ENCODE measurements at places on chromosomes 3 and 15.

DNA sequence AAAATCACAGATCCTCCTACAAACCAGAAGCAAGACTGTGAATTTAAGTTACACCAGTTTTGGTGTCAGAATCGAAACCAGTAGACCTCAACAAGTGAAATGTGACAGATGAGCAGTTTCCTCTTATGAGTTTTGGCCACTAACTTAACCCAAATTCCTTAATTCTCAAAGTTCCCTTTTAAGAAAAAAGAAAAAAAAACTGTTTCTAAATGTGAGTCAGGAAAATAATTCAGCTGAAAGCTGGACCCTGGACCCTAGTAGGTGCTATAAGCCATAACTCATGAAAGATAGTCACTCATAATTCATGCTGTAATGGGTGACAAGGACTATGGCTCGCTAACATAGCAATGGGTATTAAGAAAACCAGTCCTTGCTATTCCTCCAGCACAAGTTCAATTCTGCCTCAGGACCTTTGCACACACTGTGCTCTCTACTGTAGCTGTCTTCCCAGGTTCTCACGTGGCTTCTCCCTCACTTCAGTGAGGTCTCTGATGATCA, 9.0 kb upstream of the THRB start:
- no peak for DNase-seq

DNA sequence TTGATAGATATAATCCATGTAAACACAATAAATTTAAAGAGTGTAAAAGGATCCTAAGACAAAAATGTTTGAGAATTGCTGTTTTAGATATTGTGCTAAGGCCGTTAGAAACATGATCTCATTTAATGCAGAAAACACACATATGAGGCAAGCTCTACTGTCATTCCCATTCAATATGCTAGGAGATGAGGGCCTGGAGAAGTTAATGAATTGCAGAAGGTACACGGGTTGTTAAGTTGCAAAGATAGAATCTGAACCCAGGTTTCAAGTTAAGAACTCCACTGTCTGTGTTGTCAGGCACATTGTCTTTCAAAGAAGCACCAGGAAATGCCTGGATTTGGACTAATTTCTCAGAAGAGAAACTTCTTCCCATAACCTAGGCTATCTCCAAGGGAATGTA, 65.1 kb upstream of the SAMMSON start:
- DNase-seq = no peak

GRCh38 chr3:177538048-177538749, 340.9 kb upstream of the TBL1XR1 start:
- peak; percentile 64 for DNase-seq

GRCh38 chr3:155805802-155806618, at the start of gene C3orf33:
C3orf33 (minus strand) TSS chr3:155806278; CDS start chr3:155806252, 26 bp downstream.
- peak; percentile 59 for DNase-seq

GRCh38 chr3:197835509-197835908, 44.5 kb downstream of the LRCH3 start:
- no peak for DNase-seq

GRCh38 chr3:114494498-114494897, 200.7 kb downstream of the TIGIT start:
- DNase-seq = no peak

- no peak for DNase-seq
These were observed 132.9 kb downstream of the MAGI1 start for GRCh38 chr3:65905771-65906170.

DNA sequence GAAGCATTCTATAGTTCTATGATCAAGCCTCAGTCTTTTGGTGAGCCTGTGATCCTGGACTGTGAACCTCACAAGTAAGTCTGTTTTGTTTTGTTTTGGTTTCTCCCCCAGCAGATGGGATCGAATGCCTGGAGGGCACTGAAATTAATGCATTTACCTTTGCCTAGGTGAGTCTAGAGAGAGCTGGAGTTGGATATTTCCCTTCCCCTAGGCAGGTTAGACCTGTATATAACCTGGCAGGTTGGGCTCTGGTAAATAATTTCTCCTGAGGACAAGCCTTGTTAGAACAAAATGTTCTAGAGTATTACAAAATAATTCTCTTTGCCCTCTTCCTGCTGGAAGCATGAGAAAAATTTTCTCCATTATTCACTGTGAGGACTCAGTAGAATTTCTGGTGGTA, 211.9 kb downstream of the TPRG1 start:
- no peak for DNase-seq

- no peak for DNase-seq
These were observed 16.6 kb upstream of the PARP6 start for GRCh38 chr15:72288796-72289596.

DNA sequence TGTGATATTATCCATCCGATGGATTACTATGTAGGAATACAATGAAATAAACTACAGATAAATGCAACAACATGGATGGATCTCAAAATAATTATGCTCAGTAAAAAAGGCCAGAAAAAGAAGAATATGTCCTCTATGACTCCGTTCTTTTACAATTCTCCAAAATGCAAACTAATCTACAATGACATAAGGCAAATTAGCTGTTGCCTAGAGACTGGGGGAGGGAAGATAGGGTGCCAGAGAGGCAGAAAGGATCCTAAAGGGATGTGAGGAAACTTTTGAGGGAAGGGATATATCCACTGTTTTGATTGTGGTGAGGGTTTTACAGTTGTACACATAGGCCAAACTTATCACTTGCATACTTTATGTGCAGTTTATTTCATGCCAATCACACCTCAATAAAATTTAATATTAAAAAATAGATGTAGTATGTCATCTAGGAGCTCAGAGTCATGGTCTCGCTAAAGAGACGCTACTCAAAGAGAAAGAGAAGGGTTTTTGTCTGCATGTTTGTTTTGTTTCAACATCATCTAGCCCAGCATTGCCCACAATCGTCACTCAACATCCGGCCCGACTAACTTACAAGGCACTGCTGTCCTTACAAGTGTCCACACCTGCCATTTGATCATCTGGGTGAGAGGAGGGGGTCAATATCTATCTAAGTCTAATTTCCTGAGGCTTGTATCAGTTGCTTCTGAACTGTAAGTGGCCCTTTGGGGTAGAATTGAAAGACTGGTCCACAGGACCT, 29.5 kb downstream of the HES1 start:
- DNase-seq = no peak

- peak; percentile 44 for DNase-seq
These were observed 71.5 kb downstream of the SLC12A8 start for GRCh38 chr3:125140818-125141595.

DNA sequence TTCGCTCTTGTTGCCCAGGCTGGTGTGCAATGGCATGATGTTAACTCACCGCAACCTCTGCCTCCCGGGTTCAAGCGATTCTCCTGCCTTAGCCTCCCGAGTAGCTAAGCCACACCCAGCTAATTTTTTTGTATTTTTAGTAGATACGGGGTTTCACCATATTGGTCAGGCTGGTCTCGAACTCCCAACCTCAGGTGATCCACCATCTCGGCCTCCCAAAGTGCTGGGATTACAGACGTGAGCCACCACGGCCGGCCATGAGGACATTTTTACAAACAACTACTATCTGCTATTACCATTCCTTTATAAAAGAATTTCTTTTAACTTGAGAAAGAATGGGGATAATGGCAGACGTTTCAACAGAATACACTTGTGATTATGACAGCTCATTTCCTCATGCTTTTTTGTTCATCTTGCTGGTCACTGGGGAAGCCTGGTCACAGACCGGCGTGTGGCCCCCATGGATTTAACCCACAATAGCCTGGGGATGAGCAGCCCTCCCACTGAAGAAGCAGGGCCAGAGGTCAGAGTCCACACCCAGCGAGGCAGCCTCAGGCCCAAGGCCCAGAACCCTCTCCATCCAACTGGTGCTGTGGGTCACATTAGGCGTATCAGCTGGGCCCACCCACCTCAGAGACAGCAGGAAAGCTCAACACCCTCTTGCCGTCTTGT, 112.0 kb downstream of the LIPC start:
- no peak for DNase-seq

DNA sequence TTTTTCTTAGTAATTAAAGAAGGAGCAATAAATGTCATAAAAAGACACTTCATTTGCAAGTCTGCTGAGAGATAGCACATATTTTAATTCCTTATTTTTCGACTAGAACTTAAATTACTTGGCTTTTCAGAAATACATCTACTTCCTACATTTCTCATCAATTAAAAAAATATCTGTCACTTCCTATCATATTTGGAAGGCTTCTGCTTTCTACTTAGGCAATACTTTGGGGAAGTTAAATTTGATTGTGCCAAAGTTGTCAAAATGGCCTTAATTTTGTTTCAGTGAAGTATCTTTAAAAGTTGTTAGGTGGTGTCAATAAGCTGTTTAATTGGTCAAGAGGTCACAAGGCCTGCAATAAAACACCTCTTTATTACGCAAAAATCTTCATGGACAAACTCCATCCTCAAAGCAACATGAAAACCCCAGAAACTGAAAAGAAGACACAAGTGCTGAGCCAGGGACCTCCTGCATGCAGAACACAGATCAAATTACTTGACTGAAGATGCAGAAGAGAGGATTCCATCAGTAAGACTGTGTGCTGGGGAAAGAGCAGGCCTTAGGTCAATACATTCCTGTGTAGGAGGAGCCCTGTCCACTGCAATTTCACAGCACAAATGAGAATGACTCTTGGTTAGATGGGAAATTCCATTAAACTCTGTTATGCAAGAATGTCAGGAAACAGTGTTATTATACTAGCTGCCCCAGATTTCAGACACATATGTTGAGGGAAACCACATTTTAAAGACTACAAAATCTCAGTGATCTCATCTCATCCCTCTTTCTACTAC, 48.0 kb upstream of the FSTL1 start:
- peak; percentile 96 for DNase-seq

DNA sequence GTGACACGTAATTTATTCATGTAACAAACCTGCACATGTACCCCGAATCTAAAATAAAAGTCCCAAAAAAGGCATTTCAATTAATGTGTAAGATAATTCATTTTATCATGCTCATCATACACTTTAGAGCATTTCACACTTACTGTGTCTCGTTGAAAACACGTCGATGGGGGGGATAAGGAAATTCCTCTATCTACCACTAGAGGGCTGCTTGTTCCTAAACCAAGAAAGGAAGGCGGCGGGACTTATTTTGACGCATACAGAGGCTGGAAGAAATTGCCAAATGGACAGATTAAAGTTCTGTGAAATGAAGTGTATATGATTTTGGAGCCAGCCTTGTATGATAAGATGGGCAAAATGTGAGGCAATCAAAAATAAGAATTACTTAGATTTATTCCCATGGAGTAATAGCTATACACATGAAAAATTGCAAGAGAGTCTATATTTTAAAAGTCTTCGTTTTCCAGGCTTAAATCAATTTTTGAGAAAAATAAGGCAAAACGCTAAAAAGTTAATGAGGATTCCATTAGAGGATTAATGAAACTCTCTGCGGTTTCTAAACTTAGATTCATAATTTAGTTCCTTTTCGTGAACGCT, 346.8 kb downstream of the CNTN3 start:
- peak; percentile 56 for DNase-seq

DNA sequence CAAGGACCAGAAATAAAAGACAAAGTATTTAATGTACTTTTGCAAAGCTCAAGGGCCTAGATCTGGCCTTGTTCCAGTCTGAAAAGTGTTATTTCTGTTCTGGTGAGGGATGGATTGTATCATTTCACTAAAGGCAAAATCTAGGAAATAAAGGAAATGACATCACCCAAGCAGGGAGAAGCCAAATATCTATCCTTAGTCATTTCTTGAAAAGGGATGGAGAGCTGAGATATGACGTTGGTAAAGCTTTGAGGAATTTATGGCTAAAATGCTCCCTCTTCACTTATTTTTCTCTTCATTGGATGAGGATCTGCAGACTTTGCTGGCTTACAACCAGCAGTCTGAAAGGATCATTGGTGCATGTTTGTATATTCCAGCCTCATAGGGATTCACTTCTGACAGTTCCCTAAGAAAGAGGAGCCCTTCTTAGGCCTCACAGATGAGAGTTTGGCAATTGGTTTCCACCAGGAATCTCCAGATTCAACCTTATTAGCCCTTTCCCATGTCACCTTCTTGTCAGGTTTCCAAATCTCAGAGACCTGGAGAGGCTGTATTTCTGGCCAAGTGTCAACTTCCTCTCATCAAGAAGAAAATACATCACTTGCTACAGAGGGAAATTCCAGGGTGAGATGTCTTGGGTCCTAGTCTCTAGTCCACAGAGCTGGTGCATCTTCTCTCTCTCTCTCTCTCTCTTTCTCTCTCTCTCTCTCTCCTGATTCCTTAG, 93.7 kb upstream of the BOC start:
- peak; percentile 76 for DNase-seq

DNA sequence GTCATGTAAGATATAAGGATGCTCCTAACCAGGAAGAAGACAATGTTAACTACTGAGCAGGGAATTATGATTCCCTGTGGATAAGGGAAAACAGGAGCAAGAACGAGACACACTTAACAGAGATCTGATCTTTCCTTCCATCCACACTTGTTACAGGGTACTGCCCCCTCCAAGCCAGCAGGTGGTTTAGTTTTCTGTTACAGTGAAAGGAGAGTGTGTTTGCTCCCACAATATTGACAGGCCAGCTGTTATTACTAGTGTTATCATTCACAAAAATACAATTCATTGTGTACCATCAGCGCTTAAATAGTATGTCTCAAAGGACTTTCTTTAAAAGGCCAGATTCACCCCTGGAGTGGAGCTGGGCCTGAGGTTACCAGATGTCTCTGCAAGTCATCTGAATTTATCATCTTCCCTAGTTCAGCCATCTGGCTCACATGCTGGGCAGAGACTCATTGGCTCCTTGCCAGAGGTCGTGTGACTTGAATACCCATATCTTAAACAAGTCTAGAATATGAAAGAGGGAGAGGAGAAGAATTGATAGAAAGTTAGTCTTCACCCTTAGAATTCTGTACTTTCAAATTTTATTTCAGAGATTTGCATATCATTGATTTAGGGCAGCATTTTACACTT, 16.8 kb upstream of the FMN1 start:
- DNase-seq = no peak

GRCh38 chr15:38373016-38373415, 80.9 kb upstream of the FAM98B start:
- DNase-seq = no peak

DNA sequence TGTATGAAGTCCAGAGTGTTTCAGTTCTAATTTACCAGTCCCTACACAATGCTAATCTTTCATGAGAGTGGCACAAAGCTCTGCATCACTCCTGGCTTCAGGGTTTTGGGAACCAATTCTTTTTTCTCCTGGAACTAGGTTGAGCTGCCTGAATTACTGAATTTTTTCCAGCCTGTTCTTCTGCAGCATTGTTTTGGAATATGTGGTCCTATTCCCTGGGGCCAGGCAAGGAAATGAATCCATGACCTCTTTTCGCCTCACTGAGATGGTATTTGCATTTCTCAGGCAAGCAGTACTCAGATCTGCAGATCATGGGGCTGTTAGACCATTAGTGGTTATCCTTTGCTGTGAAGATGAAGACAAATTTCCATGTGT, 25.6 kb upstream of the GPR171 start:
- peak; percentile 75 for DNase-seq

DNA sequence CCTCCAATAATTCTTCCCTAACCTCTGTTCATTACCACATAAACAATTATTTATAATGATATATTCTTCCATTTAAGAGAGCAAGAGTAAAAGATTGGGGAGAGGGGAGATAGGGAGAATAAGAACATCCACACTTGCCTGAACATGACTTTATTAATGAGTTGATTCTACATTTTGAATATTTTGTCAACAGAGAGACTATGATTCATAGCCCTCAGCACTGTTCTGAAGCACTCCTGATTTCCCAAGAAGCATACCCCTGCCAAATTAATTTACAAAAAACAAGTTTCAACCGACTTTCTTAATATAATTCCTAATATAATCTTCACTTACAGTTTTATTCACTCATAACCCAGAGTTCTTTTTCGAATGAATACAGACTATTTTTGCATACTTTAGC, 828.8 kb downstream of the ROBO2 start:
- DNase-seq = no peak

Data from astrocyte of the spinal cord (primary cell).